ENCODE measurements at places on chromosomes 3 and 15.

DNA sequence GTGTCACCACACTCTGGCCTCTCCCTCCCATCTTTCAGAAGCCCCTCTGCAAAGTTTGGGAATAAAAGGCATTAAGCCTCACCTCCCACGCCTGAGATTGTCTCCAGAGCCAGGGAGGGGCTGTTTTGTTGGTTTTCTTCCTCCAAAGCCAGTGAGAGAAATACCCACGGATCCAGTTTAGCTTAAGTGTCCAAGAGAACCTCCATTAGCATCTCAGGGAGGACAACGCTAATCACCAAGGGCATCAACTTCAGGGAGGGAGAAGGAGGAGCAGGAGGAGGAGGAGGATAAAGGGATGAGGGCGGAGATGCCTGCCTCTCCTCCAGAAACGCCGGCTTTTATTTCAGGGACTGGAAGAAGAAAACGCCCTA lies 101.6 kb downstream of the SRGAP3 start:
- no peak for DNase-seq

DNA sequence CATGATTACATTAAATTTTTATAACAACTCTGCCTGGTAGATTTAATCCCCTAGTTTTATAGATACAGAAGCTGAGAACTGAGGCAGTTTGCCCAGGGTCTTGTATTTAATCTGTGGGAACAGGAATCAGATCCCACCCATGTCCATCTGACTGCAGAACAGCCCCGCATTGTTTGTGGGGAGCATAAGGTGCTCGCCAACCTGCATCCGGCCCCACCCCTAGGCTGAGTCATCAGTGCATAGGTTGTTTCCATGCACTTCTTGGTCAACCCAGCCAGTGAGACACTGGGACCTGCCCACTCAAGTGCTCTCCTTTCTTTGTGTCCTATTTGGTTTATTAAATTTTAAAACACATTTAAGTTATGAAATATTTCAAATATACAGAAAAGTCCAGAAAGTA lies 266.2 kb downstream of the OPA1 start:
- no peak for DNase-seq

DNA sequence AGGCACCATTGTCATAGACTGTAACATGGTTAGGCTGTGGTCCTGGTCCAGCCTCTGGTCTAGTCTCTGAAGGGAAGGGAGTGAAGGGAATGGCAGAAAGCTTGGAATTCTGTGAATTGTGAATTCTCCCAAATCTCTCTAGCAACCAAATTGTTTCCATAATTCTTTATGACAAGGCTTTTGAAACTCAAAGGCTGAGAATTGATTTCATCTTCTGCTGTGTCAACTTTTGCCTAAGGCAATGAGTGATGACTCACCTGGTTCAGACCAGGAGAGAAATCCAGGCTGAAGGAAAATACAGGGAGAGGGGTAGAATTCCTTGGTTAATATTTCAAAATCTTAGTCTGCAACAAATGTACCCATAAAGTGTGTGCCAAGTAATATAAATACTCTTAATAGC lies 82.6 kb upstream of the ADPGK start:
- no peak for DNase-seq

- no peak for DNase-seq
These were observed 29.0 kb downstream of the ANP32A start for GRCh38 chr15:68791431-68792283.

- DNase-seq, result no peak
These were observed 32.6 kb upstream of the FRG2C start for GRCh38 chr3:75631541-75631940.

GRCh38 chr15:42836251-42836650 lies 84.3 kb downstream of the TTBK2 start:
- no peak for DNase-seq

- DNase-seq, result no peak
These were observed 47.1 kb downstream of the CHD2 start for GRCh38 chr15:92947071-92947730.

DNA sequence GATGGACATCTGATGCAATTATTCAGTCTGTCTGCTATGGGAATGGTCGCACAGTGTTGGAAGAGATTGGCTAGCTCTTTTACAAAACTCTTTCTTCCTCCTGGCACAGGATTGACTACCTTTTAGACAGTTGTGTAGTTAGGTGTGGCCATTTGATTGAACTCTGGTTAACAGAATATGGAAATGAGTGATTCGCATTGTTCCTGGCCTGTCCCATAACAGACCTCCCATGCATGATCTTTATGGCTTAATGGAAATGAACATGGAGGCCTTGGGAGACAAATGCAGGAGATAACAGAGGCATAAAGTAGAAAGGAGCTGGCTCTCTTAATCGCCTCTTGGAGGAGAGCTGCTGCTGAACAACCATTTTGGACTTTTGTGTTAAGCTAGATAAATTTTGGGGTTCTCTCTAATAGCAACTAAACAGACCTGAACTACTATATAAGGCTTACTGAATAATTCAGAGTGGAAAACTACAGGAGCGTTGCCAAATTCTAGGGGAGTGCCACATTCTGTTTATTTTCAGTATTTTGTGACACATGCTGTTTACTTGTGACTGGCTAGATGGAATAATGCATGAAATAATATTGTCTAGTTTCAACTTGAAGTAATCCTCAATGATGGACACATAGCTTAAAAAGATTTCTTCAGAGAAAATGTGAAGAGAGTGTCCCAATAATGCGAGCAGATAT lies 357.7 kb upstream of the SGO1 start:
- DNase-seq, result no peak

Data from right renal pelvis (tissue), 4 donors.